AG04450 (cell line): ENCODE measurements at places on chromosomes 2 and 18.
A peak's percentile ranks its signal among the peaks of the same experiment; 100 is the strongest.

- DNase-seq = no peak
These were observed 1.4 kb downstream of the ALMS1 start for GRCh38 chr2:73386894-73387636.

GRCh38 chr18:50803592-50803991 is 16.2 kb downstream of the MRO start:
- no peak for DNase-seq

DNA sequence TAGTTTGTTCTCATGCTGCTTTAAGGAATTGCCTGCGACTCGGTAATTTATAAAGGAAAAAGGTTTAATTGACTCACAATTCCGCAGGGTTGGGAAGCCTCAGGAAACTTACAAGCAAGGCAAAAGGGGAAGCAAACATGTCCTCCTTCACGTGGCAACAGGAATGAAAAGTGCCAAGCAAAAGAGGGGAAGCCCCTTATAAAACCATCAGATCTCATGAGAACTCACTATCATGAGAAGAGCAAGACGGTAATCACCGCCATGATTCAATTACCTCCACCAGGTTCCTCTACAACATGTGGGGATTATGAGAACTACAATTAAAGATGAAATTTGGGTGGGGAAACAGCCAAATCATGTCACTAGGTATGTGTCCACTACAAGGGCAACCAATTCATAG is 53.9 kb downstream of the MAP4K3 start:
- DNase-seq = no peak

- no peak for DNase-seq
These were observed 11.5 kb downstream of the MYL1 start for GRCh38 chr2:210303498-210303897.

DNA sequence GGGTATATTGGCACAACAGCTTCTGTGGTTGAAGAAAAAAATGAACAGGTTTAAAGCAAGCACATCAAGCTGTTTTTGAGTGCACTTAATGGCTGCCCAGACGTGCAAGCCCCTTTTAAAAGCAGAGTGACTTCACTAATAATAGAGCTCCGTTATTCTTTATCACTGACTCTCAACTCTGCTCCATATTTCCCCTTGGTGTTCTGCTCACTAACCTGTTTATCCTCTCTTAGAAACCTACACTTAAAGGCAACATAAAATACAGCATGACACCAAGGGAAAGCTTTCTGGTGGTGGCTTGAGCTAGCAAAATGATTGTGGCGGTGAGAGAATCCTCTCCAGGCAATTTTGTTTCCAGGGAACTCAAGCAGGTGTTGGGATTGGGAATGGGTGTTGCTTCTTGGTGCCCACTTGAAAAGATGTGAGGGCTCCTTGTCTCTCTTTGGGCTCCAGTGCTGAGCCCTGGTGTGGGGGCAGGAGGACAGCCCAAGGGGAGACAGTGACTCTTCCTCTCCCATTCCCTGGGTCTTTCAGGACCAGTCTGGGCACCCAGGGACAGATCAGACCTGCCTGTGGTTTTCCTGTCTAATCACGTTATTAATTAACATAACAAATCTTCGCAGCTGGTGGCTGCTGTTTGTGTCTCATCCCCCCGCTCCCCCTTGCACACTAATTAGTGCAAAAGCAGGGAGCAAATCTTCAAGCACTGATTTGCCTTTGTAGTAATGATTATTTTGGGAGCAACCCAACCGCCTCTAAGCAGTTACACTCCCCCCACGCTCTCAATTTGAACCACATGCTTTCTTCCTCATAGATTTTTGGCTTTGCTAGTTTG is 289.4 kb upstream of the CXCR4 start:
- DNase-seq = no peak

DNA sequence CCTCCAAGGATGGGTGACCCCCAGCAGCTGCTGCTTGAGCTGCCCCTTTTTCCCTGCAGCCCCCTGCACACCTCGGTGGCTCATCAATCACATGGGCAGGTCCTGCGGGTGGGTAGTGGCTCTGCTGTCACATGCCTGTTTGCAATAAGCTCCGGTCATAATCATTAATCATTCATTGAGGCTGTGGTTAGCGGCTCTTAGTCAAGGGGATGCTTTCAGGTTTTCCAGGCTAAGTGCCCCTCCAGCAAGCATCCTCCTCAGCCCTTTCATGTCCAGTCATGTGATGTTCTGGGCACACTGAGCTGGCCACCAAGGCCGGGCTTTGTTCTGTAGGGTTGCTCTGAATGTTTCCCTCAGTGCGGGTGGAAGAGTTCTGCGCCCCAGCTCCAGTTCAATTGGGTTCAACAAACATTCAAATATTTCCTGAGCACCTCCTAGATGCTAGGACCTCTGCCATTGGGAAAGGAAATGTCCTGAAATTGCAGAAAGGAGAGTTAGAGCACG is 96.4 kb upstream of the LDAH start:
- no peak for DNase-seq

DNA sequence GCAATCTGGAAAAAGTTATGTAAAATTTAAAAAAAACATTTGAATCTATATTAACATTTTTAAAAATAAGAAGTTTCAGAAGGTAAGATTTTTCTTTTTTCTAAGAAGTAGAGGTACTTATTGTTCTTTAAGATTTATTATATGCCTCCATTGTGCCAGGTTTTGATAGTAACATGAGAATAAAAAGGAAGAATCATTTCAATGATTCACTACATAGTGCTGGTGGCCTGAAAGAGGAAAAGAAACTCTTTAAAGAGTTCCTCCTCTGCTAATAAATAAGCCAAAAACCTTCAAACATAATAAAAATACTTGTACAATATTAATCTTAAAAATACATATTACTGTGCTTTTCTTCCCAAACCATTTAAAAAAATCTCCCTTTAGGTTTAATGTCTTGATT is 69.0 kb downstream of the ANKRD44 start:
- DNase-seq = no peak

GRCh38 chr2:147851244-147851930 is 6.6 kb downstream of the ACVR2A start:
- DNase-seq = no peak

DNA sequence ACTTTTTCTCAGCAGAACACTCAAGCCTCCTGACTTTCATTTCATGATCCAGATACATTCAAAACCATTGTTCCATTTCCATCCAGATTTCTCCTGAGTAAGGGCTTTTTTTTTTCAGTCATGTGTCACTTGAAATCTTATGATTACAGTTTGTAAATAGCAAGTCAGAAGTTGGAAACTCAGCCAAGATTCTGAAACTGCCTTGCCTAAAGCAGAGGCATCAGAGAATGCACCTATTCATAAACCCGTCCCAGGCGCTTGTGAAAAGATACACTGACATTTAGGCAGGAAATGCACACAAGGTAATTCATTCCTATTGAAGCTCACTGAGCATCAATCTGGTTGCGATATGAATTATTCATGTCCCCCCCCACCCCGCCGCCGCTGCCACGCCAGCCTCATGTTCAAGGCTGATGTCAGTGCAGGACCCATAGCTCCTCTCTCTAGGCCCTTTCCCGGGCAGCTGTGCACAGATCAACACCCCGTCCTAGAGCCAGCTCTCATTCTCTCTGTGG is 30.4 kb upstream of the MGAT4A start:
- DNase-seq = no peak

DNA sequence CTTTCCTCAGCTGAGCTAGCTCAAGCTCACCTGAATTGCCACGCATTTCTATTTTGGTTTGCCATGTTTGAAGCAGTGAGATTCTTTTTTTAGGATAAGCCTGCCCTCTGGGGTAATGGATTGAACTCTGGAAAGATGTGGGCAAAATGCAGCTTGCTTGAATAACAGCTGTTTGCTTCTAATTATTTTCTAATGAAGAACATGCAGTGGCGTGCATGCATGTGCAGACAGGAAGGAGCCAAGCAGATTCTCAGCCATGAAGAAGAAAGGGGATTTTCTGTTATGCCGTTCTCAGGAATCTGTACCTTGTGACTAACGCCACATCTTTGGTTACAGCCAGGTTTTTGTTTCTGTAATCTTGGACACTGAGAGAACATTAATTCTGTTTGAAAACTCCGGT is 171.2 kb downstream of the ANTXR1 start:
- DNase-seq = no peak

DNA sequence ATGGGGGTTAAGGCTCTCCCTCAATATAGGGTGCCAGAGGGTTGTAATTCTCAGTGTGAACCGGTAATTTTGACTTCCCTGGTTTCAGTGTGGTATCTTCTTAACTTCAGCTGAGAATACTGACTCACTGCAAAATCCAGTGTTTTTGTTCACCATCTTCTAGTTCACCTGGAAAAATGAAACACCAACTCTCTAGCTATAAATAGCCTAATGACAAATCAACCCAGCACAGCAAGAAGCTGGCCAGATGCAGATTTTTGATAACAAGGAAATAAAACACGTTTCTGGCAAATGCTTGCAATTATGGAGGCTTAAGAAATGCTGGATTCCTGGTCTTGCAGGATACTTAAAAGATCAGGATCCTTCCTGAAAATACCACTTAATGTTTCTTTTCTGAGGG is 192.3 kb downstream of the CLIP4 start:
- no peak for DNase-seq

- no peak for DNase-seq
These were observed 296.0 kb downstream of the PLCL1 start for GRCh38 chr2:198100346-198100745.

DNA sequence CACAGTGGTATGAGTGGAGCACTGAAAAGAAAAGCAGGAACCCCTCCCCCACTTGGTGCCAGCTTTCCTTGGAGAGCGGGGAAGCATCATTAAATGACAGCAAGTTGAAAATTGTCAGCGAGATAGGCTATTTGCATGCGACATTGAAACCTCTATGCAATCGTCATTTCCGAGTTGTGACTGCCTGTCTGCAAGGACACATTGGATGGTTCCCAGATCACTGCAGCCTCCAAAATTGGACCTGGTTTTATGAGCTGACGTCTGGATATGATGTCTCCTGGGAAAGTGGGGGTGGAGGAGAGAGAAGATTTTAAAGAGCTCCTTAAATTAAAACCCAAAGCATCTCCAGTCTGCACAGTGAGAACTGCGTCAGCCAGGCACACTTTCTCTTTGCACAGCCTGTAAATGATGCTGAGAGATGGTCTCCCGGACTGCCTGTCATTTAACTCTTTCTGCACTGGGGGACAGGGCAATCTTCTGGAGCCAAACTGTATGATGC is 57.8 kb upstream of the KIF5C start:
- DNase-seq = no peak

DNA sequence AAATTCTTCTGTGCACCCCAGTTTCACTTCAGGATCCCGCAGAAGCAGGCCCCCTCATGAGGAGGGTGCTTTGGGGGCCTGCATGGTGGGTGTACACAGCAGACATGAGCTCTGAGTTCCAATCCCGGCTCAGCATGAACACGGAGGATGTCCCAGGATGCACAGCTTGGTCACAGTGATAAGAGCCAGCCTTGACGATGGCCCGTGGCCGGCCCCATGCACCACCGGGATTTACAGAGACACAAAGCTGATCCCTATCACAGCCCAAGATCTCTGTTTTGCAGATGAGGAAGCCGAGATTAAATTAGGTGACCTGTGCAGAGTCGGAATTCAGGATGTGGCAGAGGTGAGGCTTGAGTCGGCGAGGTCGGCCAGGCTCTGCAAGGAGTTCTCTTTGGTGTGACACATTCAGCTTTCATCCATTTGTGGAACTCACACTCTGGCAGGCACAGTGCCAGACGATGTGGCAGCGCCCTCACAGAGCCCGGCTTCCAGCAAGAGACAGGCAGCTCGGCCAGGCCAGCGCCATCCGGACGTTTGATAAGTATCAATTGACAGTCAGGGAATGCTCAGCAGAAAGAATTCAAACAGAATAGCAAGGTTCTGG is 456.3 kb upstream of the MYT1L start:
- DNase-seq = no peak

DNA sequence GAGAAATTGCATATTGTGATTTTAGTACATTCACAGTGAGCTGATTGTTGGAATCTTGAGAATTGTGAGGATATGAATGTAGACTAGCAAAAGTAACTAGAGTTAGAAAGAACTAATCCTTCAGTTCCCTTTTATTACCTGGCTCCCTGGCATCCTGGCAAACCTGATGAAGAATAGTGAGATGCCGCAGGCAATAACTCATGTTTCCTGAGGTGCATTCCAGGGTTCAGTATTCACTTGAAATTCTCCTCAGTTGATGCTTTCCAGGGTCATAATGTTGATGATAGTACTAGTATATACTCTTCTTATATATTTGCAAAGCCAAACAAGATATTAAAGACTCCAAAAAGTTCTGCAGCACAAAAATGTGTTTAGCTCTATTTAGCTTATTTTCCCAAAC is 432.1 kb upstream of the CELF4 start:
- no peak for DNase-seq

DNA sequence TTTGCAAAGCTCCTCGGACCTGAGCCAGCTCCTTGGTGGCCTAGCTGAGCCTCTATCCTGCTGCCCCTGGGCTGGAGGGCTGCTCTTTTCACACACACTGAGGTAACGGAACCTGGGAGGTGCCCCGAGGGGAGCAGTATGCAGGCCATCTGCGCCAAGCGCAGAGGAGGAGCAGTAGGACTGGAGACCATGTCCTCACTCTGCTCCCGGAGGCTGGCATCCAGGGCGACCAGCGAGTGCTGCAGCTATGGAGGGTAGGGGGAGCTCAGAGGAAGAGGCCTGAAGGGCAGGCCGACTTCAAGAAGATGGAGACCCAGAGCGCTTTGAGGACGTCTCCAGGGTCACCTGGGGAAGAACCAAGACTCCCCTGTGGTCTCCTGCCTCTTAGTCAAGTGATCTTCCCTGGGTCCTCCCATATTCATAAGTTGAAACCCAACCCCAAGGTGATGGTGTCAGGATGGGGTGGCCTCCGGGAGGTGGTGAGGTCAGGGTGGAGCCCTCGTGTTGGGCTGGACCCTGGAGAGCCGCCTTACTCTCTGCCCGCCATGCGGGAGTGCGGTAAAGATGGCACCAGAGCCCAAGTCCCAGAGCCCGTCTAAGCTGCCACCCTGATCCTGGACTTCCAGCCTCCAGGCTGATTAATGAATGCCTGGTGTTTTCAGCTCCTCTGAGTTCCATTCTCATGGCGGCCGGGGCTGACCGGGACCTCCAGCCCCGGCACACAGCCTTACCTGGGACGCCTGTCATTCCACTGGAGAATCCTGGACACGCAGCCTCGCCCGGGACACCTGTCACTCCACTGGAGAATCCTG is 160.7 kb downstream of the NDUFA10 start:
- DNase-seq = no peak

DNA sequence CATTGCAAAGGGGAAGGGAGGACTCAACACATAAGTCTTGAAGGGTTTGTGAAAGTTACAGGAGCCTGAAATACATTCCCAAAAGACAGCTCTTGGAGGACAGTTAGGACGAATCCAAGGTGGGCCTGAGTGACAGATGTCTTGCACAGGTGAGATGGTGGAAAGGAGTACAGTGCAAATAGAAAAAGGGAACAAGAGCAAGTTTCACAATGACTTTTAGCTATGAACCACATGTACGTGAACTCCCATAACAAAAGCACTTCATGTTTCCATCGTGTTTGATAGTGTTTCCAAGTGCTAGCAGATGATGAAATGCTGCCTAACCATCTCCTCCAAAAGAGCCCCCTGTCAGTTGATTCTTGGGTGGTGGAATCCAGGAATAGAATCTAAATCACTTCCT is 1.8 kb downstream of the IL18RAP start:
- DNase-seq = no peak

- DNase-seq = no peak
These were observed 1.5 kb downstream of the GALNT1 start for GRCh38 chr18:35582899-35583558.

- peak; percentile 49 for DNase-seq
These were observed 20.7 kb upstream of the DNAH6 start for GRCh38 chr2:84495539-84496146.
